ENCODE measurements at places on chromosomes 1 and 21. TPM values are rescaled to one million over a fixed set of nuclear protein-coding genes. Genes with fewer than 3 reads are reported as not detected.

Gene VASH2
- under 0.01 TPM for total RNA-seq

Gene GCSAML
- not detected for total RNA-seq

Gene CFAP141
- not detected for total RNA-seq

Gene HSD3B1
- total RNA-seq, result not detected

Gene SLC35F3
- total RNA-seq, result not detected

Gene S100A2
- total RNA-seq, result 2.0 TPM

Gene RIMKLA
- total RNA-seq, result not detected

Gene TMPRSS15
- total RNA-seq, result not detected

Gene MPC2
- 43.8 TPM for total RNA-seq

Gene CYB5RL
- 5.4 TPM for total RNA-seq

Gene DISP3
- not detected for total RNA-seq
